Neuronal stem cell (in vitro differentiated cells): ENCODE measurements at places on chromosomes 16 and 17.

DNA sequence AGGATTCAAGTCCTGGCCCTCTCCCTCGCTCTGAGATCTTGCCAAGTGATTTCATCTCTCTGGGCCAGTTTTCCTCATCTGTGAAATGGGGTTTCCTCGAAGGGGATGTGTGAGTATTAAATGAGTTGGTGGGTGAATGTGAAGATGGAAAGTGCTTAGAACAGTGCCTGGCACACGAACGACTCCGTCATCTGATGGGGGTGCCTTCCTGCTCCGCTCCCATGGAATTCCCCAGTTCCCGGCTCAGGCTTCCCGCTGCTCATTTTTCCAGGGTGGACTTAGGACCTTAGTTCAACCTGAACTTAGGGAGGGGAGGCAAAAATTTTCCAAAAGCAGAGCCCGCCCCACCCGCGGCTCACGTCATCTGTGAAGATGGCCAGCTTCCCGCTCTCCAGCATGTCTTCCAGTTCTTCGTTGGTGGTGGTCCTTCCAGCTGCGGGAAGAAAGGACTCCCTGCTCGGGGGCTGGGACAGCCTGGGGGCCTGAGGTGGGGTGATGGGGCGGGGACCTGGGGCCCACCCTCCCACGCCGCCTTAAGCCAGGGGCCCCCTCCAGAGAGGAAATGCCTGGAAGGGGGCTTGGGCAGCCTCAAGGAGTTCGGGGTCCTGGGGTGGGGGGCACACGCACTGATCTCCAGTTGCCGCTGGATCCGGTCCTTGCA, 11.4 kb downstream of the HSD3B7 start:
- no peak for DNase-seq

DNA sequence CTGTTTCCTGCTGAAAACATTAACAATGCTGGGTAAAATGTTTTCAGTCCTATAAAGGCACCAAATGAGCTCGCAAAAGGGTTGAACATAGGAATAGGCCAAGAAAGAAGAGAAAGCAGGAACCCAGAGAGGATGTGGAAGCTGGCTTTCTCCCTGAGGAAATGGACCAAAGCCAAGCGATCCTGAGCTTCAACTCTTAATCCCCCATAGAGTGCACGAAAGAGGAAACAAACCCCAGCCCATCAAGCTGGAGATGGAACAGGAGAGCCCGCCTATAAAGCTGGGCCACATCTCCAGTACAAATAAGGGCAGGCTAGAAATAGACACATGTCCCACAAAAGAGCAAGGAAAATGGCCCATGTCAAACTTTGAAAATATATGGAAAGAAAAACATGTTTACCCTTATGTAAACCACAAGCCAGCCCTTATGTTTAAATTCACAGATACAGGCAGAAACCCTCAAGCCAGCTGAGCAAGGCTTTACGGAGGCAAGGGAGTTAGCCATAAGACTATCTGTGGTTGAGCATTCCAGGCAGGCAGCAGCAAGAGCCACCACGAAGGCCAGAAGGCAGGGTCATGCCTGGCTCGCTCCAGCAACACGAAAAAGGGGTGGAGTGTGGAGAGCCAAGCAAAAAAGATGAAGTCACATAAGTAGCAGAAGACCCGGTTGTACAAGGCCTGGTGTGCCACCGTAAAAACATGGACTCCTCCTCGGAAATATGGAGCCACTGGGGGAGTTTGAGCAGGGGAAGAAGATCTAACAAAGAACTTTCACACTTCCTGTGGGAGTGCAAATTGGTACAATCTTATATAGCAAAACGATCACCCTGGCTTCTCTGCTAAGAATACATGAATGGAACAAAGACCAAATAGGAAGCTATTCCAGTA, 27.8 kb downstream of the COPRS start:
- DNase-seq = no peak

- DNase-seq = no peak
Observed at GRCh38 chr16:17205279-17206211, 265.2 kb downstream of the XYLT1 start.

DNA sequence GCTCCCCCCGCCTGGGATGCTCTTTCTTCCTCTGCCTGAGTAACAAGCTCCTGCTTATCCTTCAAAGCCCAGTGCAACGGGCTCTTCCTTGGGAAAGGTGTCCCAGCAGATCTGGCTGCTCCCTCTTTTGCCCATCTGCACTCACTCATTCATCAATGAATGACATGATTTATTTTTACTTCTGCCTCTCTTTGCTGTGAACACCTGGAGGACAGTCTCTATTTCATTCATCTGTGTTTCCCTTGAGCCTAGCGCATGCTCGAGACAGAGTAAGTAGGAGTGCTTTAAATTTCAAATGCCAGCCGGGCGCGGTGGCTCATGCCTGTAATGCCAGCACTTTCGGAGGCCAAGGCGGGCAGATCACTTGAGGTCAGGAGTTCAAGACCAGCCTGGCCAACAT, 22.0 kb upstream of the GINS2 start:
- no peak for DNase-seq

DNA sequence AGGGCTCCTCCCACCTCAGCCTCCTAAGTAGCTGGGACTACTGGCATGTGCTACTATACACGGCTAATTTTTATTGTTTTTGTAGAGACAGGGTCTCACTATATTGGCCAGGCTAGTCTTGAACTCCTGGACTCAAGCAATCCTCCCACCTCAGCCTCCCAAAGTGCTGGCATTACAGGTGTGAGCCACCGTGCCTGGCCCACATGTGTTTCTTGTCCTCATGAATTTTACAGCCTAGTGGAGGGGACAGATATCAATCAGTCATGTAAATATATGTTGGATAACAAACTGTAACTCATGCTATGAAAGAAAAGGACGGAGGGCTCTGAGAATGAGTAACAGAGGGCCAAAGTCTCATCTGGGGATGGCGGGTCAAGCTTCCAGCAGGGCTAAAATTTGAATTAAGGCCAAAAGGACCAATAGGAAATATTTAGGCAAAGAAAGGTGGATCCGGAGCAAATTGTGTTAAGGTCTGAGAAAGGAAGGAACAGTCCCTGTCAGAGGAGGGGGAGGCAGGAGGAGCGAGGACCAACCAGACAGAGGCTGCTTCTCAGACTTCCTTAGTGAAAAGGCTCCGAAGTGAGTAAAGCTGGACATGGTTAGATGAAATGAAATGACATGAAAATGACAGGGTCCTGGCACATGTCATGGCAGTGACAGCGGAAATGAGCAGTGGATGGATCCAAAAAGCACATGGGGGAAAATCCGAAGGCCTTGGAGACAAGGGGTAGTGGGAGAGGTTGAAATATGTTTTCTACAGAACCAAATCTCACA, 3.8 kb downstream of the PDZD9 start:
- no peak for DNase-seq

GRCh38 chr16:85300406-85300968, 188.2 kb upstream of the CIBAR2 start:
- DNase-seq = no peak

DNA sequence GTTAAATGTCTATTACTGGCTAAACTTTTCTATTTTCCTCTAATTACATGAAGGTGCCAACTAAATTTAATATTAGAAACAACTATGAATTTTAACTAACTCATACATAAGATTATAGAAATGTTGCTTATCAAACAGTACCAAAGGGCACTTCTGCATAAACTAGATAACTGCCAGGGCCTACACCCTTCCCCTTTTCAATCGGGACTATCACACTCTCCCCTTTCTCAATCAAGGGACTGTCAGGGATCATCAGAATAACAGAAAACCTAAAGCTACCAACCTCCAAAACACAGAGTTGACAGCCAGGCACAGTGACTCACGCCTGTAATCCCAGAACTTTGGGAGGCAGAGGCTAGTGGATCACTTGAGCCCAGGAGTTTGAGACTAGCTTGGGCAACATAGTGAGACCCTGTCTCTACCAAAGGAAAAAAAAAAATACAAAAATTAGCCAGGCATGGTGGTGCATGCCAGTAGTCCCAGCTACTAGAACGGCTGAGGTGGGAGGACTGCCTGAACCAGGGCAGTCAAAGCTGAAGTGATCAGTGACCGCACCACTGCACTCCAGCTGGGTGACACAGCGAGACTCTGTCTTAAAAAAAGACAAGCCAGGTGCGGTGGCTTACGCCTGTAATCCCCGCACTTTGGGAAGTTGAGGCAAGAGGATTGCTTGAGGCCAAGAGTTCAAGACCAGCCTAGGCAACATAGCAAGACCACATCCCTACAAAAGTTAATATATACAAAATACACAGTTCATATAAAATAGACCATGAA, 3.2 kb upstream of the PHLPP2 start:
- no peak for DNase-seq

- no peak for DNase-seq
Observed at GRCh38 chr16:27551036-27551435, 1.1 kb downstream of the KATNIP start.

- no peak for DNase-seq
Observed at GRCh38 chr16:53755026-53755910, 51.3 kb downstream of the FTO start.

DNA sequence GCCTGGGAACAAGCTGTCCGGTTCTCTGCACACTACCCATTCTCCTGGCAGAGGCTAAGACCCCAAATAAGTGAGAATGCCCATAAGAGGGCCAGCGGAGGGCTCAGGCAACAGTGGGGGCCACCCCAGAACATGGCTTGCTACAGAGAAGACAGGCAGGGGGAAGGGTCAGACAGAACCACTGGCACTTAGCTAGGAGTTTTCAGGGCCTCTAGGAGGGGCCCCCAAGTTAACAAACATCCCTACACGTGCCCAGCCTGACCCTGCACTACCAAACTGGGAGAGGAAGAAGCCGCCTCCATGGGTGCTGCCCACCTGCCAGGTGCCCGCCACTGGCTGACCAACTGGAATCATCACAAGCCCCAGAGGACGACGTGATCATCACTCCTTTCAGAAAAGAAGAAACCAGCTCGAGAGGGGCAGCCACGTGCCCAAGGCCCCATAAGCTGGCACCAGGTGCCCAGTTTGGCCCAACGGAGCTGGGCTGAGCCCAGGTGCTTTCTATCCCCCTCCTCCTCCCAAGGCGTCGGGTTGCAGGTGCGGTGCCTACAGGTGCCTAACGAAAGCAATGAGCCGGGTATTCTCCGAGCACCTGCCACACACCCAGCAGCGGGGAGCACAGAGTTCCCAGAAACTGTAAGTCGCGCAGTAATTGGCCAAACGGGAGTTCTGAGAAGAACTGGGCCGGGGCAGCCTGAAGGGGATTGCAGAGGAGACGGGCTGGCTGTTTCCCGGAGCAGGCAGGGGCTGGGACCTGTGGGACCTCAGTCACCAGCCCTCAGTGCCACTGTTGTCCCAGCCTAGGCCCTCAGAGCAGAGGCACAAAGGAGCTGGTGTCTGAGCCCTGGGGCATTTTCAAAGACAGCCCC, 13.2 kb downstream of the RPH3AL start:
- DNase-seq = no peak

- no peak for DNase-seq
Observed at GRCh38 chr16:3922241-3922640, 41.7 kb upstream of the CREBBP start.

GRCh38 chr16:57988929-57989328, 11.5 kb downstream of the ZNF319 start:
- no peak for DNase-seq

DNA sequence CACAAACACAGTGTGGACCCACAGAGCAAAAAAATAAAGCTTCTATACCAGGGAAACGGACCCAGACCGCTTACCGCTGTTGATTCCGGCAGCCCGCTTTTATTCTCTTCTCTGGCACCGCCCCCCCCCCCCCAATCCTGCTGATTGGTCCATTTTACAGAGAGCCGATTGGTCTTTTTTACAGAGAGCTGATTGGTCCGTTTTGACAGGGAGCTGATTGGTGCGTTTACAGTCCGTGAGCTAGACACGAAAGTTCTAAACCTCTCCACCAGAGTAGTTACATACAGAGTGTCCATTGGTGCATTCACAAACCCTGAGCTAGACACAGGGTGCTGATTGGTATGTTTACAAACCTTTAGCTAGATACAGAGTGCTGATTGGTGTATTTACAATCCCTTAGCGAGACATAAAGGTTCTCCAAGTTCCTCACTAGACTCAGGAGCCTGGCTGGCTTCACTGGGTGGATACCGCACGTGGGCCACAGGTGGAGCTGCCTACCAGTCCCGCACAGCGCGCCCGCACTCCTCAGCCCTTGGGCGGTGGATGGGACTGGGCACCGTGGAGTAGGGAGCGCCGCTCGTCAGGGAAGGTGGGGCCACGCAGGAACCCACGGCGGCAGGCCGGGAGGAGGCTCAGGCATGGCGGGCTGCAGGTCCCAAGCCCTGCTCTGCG, 92.4 kb downstream of the HAPSTR1 start:
- DNase-seq = no peak

- no peak for DNase-seq
Observed at GRCh38 chr17:60704170-60704569, 26.5 kb downstream of the BCAS3 start.

GRCh38 chr16:53523126-53523804, 20.3 kb upstream of the AKTIP start:
- DNase-seq = no peak

DNA sequence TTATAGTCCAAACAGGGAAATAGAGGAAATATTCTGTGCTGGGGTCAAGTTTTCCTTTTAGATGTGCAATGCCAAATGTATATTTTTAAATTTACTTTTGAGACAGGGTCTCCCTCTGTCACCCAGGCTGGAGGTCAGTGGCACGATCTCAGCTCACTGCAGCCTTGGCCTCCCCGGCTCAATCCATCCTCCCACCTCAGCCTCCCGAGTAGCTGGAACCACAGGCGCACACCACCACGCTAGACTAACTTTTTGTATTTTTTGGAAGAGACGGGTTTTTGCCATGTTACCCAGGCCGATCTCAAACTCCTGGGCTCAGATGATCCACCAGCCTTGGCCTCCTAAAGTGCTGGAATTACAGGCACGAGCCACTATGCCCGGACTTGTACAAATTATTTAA, 25.8 kb upstream of the MED13 start:
- no peak for DNase-seq

DNA sequence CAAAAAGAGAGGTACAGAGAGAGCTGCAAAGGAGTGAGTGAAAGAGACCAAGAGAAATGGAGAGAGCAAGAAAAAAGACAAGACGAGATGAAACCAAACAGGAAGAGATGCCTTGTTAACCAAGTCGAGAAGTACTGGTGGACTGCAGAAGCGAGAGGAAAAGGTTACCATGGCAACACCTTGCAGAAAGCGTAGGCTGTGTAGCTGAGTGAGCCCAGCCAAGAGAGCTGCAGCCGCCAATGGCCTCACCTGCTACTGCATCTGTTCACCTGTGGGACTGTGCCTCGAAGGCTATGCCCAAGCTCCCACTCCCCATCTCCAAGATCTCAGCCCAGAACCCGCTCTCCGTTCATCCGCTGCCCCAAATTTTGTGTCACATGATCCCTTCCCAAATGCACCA, 161.3 kb downstream of the SLC39A11 start:
- DNase-seq = no peak

DNA sequence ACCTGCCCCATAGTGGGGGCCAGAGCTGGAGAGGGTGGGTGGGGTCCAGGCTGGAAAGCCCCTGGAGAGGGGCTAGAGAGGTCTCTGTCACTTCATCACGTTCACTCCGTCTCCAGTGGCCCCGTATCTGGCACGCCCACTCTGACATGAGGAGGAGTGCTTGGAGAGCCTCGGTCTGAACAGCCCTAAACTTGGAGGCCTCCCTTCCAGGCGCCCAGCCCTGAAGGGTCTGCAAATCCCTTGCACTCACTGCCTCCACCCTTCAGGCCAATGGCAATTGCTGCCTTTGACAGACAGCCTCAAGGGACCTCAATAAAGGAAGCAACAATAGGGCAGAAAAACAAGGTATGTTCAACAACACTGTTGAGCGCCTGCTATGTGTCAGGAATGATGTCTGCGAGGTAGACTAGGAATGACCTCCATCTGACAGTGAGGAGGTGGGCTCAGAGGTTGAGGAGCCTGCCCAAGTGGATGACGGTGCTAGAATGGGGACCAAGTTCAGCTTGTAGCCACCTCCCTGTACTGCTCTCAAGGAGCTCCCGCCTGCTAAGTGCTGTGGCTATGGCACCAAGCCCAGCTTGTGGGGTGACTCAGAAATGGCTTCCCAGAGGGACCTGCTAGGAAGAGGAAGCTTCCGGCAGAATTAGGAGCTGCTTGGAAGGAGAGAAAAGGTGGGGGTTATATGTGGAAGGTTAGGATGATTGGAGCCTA, 2.9 kb upstream of the EPX start:
- DNase-seq = no peak
